ENCODE measurements at places on chromosomes 11 and 22. TPM values are rescaled to one million over a fixed set of nuclear protein-coding genes. Genes with fewer than 3 reads are reported as not detected.

- H3K27ac ChIP-seq: peak overlapping the region; percentile 60
- DNase-seq: peak; percentile 87
- H3K4me3 ChIP-seq: peak overlapping the region; percentile 74
- H3K36me3 ChIP-seq: no peaks in the 10 kb centered on the region
Measured at GRCh38 chr22:50531546-50531961, 1.7 kb upstream of the TYMP start.

GRCh38 chr11:26823963-26824362, 102.1 kb upstream of the SLC5A12 start:
- no peaks in the 10 kb centered on the region for H3K27me3 ChIP-seq
- no peak for DNase-seq
- no peak overlapping the region for H3K4me3 ChIP-seq

- no peak overlapping the region for H3K27ac ChIP-seq
- peaks cover 13% of the 10 kb centered on the region for H3K27me3 ChIP-seq
- H3K4me1 ChIP-seq: peaks cover 3% of the 10 kb centered on the region
- no peaks in the 10 kb centered on the region for H3K36me3 ChIP-seq
- no peak overlapping the region for H3K4me3 ChIP-seq
Measured at GRCh38 chr11:72646024-72646423, 28.2 kb downstream of the PDE2A start.

- peaks cover 12% of the 10 kb centered on the region for H3K4me1 ChIP-seq
- no peaks in the 10 kb centered on the region for H3K27me3 ChIP-seq
- no peaks in the 10 kb centered on the region for H3K36me3 ChIP-seq
- peak overlapping the region; percentile 99 for H3K4me3 ChIP-seq
- peak; percentile 82 for DNase-seq
Measured at GRCh38 chr11:9459667-9460321, 1.0 kb upstream of the ZNF143 start.

GRCh38 chr11:134569195-134569594, 157.2 kb upstream of the B3GAT1 start:
- H3K4me1 ChIP-seq: no peaks in the 10 kb centered on the region
- H3K36me3 ChIP-seq: no peaks in the 10 kb centered on the region
- no peak for DNase-seq
- no peaks in the 10 kb centered on the region for H3K27me3 ChIP-seq
- no peak overlapping the region for H3K27ac ChIP-seq

FDXACB1 gene
- total RNA-seq: 1.4 TPM

DNA sequence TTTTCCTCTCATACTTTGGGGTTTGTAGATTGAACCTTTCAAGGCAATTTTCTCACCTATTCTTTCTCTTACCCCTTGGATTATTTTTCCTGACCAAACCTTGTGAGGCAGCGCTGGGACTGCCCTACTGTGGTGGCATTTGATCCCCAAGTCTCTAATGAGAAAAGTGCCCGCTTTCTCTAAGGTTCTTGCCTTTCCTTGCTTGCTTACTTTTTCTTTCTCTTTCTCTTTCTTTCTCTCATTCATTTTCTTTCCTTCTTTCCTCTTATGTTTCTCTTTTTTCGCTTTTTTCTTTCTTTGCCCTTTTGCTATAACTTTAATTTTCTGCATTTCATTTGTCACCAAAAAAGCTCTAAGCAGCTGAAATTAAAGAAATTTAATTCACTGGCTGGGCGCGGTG, 40.7 kb upstream of the ADSL start:
- peaks cover 17% of the 10 kb centered on the region for H3K4me1 ChIP-seq
- H3K27me3 ChIP-seq: no peaks in the 10 kb centered on the region
- DNase-seq: no peak

C11orf86 gene
- total RNA-seq: not detected

GRCh38 chr11:8717544-8717875, 34.9 kb downstream of the RPL27A start:
- peak overlapping the region; percentile 68 for H3K27ac ChIP-seq
- DNase-seq: no peak
- H3K27me3 ChIP-seq: no peaks in the 10 kb centered on the region
- H3K4me1 ChIP-seq: peaks cover 42% of the 10 kb centered on the region
- no peak overlapping the region for H3K4me3 ChIP-seq

OR8G1 gene
- total RNA-seq: not detected

Measured in osteoblast (primary cell).